Natural killer cell treated with Interleukin-12 subunit alpha and Interleukin-12 subunit beta and Interleukin-15 and Interleukin-18, amount 100 ng/mL, for 72 hours (primary cell): ENCODE measurements at places on chromosomes 7 and 10.

GRCh38 chr10:6592080-6592479 is 12.0 kb upstream of the PRKCQ start:
- DNase-seq = no peak
- no peak overlapping the region for H3K4me3 ChIP-seq
- peaks cover 39% of the 10 kb centered on the region for H3K4me1 ChIP-seq
- no peaks in the 10 kb centered on the region for H3K27me3 ChIP-seq

- H3K4me1 ChIP-seq = no peaks in the 10 kb centered on the region
- no peak overlapping the region for H3K4me3 ChIP-seq
- peaks cover 3% of the 10 kb centered on the region for H3K27me3 ChIP-seq
- no peak for DNase-seq
Observed at GRCh38 chr10:61642150-61642571, 20.6 kb upstream of the CABCOCO1 start.

- no peaks in the 10 kb centered on the region for H3K36me3 ChIP-seq
- peaks cover 18% of the 10 kb centered on the region for H3K4me1 ChIP-seq
- H3K4me3 ChIP-seq = no peak overlapping the region
- DNase-seq = no peak
- no peak overlapping the region for H3K27ac ChIP-seq
- no peaks in the 10 kb centered on the region for H3K27me3 ChIP-seq
Observed at GRCh38 chr7:43849047-43849446, 20.3 kb downstream of the MRPS24 start.

DNA sequence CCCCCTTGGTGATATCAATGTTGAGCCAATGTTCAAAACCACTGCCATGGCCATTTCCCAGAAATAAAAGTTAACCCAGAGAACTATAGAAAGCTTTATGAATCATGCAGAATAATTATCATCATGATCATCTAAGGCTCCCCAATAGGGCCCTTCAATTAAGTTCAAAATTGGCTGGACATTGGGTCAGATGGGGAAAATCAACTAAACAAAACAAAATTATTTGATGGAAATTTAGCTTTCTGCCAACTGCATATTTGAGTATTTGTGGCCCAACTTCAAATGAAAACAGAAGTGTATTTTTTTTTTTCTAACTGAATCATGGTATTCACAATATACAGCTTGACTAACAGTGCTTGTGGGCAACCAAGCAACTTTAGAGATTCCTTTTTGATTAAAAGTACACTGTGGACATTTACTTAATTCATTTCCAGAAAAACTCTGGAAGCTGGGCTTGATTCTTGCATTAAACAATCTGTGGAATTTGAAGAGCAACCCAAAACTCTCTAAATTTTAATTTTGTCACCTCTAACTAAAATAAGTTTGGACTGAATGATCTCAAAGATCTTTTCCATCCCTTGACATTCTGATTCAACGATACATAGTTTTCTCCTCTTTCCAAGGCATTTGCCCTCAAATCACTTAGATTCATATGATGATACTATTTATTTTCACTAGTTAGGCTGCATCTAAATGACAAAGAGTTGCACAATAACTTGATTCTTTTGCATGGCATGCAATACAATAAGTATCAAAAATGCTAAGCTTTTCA is 203.2 kb downstream of the AHR start:
- no peak overlapping the region for H3K4me3 ChIP-seq
- no peak for DNase-seq
- H3K4me1 ChIP-seq = no peaks in the 10 kb centered on the region
- no peak overlapping the region for H3K27ac ChIP-seq

GRCh38 chr10:9175200-9175599 is 1120.7 kb downstream of the GATA3 start:
- H3K4me3 ChIP-seq = no peak overlapping the region
- no peak for DNase-seq
- peaks cover 21% of the 10 kb centered on the region for H3K27me3 ChIP-seq
- peaks cover 8% of the 10 kb centered on the region for H3K4me1 ChIP-seq
- H3K36me3 ChIP-seq = no peaks in the 10 kb centered on the region

GRCh38 chr7:155233311-155234157 is 64.1 kb upstream of the INSIG1 start:
- peaks cover 5% of the 10 kb centered on the region for H3K27me3 ChIP-seq
- H3K4me3 ChIP-seq = no peak overlapping the region
- H3K4me1 ChIP-seq = no peaks in the 10 kb centered on the region
- H3K27ac ChIP-seq = no peak overlapping the region

- no peaks in the 10 kb centered on the region for H3K4me1 ChIP-seq
- no peak overlapping the region for H3K27ac ChIP-seq
- H3K36me3 ChIP-seq = no peaks in the 10 kb centered on the region
- no peak for DNase-seq
Observed at GRCh38 chr10:97311111-97311626, 7.9 kb upstream of the FRAT1 start.

DNA sequence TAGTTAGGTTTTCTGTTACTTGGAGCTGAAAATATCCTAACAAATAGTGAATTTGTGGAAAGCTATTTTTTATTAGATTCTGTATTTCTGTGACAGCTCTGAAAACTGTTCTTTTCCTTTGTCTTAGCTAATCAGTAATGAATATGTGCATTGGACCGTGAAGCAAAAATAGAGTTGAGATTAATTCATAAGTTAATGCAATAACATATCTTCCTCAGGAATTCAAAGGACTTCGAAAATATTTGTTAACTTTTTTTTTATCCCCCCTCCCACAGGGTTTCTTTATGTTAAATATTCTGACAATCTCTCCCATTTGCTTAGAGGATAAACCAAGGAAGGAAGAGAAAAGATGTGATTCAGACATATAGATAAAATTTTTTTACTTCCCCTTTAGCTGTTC is 101.4 kb downstream of the PODXL start:
- no peak overlapping the region for H3K27ac ChIP-seq
- no peaks in the 10 kb centered on the region for H3K4me1 ChIP-seq
- H3K36me3 ChIP-seq = no peaks in the 10 kb centered on the region
- no peak overlapping the region for H3K4me3 ChIP-seq
- H3K27me3 ChIP-seq = no peaks in the 10 kb centered on the region

- H3K27me3 ChIP-seq = peaks cover 21% of the 10 kb centered on the region
- H3K4me3 ChIP-seq = no peak overlapping the region
- no peaks in the 10 kb centered on the region for H3K4me1 ChIP-seq
- H3K27ac ChIP-seq = no peak overlapping the region
Observed at GRCh38 chr7:45229156-45229920, 71.7 kb downstream of the RAMP3 start.
